Pulmonary artery endothelial cell (primary cell): ENCODE measurements at places on chromosomes 4 and X. TPM values are rescaled to one million over a fixed set of nuclear protein-coding genes. Genes with fewer than 3 reads are reported as not detected.

DNA sequence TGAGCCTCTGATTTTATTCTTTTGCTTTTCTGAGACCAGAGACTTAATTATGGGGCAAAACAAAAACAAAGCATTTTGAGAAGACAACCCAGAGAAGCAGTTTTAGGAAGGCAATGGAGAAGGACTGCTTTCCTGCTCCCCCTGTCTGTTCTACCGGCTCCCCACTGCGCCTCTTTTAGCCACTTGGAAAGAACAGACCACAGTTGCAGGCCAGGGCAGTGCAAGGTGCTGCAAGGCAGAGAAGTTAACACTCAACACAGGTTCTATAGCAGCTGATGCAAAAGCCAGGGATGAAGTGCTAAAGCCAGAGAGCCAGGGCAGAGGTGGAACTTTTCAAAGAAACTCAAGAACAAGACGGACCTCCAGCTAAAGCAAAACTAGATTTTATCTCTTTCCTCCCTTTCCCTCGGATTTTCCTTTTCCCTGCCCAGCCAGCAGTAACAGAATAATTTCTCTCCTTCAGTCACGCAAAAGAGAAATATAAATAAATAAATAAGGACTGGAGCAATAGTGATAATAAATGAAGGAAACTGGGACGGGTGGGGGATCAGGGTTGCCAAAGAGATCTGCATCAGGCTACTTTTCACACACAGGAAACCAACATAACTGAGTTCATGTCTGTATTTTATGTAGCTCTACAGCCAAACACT lies 10.4 kb downstream of the SH3RF1 start:
- DNase-seq, result no peak

- no peak for DNase-seq
Measured at GRCh38 chrX:110723844-110724243, 71.8 kb downstream of the CHRDL1 start.

DNA sequence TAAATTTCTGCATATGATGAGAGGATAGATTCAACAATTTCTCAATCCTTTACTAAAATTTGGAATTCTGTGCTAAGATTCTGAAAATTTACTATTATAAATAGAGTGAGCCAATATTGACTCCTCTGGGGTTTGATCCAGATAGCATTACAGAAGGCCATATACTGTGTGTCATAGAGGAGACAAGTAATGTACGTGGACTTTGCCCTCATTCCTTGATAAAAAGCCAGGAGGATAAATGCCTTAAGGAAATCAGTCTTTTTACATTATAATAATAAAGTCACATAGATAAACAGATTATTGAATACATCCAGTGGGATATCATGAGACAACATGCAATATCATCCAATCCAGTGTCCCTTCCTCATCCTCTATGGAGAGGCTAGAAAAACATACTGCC lies 188.0 kb upstream of the HDX start:
- DNase-seq, result no peak

GRCh38 chr4:156188596-156188995 lies 234.9 kb upstream of the CTSO start:
- no peak for DNase-seq

Gene UNC5C
- total RNA-seq, result 0.18 and 0.20 TPM in 2 replicates

Gene IL2
- total RNA-seq, result not detected in 2 replicates

Gene AKAP14
- total RNA-seq, result not detected in 2 replicates

Gene KCNIP4
- total RNA-seq, result not detected in 2 replicates
